ENCODE measurements at places on chromosomes 3 and 15. TPM values are rescaled to one million over a fixed set of nuclear protein-coding genes. Genes with fewer than 3 reads are reported as not detected.

GRCh38 chr3:138987181-138987580 is 18.9 kb downstream of the PRR23A start:
- no peak for DNase-seq

Gene CCDC50
- total RNA-seq, result 89.0 TPM

- no peak for DNase-seq
Measured at GRCh38 chr3:46987743-46988401, 8.4 kb downstream of the NBEAL2 start.

- no peak for DNase-seq
Measured at GRCh38 chr3:108164391-108164790, 57.8 kb downstream of the IFT57 start.

DNA sequence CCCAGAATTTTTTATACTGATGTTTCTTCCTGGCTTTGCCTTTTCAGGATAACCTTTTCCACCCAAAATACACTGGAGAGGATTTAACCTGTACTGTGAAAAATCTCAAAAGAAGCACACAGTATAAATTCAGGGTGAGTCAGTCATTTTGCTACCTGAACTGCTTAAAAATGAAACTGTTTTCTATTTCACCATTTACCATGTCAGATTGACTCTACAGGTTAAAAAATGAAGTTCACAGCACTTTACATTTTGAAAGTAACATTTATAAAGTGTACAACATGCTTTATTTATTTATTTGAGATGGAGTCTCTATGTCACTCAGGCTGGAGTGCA is 115.2 kb downstream of the GHSR start:
- DNase-seq, result no peak

GRCh38 chr3:172808969-172809546 is 58.5 kb downstream of the ECT2 start:
- peak; percentile 35 for DNase-seq

DNA sequence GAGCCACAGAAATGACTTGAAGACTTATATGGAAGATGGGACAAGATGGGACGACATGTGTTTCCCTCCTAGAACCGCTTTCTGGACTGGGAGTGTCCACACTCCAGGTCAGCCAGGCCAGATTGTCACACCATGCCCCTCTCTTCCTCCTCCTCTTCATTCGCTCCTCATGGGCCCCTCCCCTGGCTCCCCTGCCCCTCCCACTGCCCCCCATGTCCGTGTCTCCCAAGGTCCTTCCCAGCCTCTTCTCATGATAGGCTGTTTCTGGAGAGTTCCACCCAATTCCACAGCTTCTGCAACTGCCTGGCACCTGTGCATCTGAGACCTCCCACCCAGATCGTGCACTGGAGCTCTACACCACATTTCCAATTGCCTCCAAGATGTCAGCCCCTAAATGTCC is 6.6 kb downstream of the MYO5C start:
- no peak for DNase-seq

- DNase-seq, result no peak
Measured at GRCh38 chr3:127260826-127261555, 26.9 kb downstream of the PRR20G start.

GRCh38 chr3:147394884-147395225 is 11.5 kb downstream of the ZIC4 start:
- DNase-seq, result no peak

Gene WNT7A
- total RNA-seq, result not detected

- DNase-seq, result no peak
Measured at GRCh38 chr3:142355692-142356091, 92.1 kb downstream of the XRN1 start.

DNA sequence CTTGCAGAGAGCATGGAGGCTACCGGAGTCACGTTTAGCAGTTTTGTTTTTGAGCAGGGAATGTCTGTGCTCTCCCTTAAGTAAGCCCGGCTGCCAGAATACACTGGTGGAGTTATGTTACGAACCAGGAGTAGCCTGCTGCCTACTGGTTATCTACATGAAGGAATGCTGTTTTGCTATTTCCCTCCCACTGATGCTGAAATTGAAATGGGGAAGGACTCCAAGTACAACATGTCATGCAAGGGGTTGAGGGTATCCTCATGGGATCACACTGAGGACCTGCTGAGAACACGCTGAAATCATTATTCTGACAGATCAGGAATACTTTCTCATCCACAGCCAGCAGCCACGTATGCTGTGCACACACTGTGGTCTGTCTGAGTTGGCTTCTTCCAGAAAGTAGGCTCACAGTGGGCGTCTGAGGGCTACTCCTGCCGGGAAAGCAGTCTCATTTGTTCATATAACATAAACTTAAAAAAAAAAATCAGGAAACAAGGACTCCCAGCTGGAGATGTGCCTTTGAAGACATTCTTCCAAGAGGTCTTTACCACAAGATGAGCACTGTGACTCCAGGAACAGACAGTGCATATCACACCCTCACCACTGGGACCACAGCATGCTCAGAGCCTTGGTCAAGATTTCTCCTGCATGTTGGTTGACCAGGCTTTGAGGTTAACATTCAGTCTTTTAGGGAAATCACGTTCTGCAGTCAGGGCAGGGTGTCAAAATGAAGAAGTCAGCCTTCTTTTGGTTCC is 300.4 kb upstream of the RASGRP1 start:
- peak; percentile 90 for DNase-seq

DNA sequence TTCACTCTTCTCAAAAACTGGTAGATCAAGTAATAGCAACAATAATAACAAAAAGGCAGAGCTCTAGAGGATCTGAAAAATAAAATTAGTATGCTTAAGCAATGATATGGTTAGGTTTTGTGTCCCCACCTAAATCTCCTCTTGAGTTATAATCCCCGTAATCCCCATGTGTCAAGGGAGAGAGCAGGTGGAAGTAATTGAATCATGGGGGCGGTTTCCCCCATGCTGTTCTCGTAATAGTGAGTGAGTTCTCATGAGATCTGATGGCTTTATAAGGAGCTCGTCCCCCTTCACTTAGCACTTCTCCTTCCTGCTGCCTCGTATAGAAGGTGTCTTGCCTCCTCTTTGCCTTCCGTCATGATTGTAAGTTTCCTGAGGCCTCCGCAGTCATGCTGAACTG is 60.2 kb upstream of the ABHD2 start:
- DNase-seq, result no peak

Gene SEMA3B
- total RNA-seq, result 4.1 TPM

DNA sequence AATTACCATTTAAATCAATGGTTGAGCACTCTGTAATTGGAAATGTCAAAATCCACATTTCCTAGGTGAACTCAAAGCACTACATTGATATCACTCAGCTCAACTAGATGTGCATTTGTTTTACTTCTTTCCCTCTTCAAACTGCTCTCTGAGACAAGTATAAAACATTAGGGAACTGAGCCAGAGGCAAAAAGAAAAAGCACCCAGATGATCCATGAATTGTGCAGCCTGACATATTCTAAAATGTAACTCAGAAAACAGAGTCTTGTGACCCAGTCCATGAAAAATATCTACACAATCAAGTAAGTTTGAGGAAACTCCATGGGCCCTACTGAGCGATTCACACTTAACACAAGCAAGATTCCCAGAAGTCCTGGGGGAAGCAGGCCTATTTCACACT is 9.8 kb downstream of the SRGAP3 start:
- DNase-seq, result no peak
